Effector CD4-positive, alpha-beta T cell (primary cell): ENCODE measurements at places on chromosomes 7 and 10.

- no peak for DNase-seq
These were observed 338.9 kb upstream of the MBL2 start for GRCh38 chr10:53111529-53111928.

DNA sequence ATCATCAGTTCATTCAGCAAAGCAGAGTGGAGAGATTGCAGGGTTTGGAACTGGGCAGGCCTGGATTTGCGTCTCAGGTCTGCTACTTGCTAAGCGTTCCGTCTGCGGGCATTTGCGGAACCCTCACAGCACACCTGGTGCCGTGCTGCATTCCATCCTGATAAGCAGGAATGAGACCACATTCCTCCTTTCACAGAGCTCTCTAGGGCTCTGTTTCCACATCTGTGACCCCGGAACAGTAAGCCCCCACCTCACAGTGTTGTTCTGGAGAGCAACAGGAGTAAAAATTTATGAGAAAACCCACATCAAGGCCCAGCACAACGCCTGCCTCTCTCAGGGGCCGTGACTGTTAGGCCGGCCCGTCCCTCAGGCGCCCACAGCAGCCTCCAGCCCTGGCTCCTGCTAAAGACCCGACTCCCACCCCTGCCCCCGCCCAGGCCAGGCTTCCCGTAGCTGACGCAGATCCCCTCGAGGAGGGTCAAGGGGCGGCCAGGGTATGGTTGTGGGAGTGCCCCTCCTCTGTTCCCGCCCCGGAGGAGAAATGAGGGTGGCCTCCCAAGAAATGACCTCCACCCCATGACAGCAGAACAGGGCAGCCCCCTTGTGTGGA is 128.9 kb downstream of the RGS10 start:
- DNase-seq: no peak

DNA sequence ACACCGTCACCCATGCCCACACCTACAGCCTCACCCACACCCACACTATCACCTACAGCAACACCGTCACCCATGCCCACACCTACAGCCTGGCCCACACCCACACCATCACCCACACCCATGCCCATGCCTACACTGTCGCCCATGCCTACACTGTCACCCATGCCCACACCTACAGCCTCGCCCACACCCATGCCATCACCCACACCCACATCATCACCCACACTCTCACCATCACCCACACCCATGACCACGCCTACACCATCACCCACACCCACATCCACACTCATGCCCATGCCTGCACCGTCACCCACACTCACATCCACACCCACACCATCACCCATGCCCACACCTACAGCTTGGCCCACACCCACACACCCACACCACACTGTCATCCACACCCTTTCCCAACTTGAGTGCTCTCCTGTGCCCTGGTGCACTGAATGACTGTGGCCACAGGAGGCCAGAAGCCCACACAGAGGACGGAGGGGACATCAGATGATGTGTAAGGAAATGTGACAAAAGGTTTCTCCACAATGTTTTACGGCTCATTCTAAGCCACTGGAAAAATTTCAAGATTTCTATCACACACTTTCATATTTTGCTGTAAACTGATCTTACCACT is 153.3 kb downstream of the WDR37 start:
- DNase-seq: no peak

GRCh38 chr7:28205506-28205905 is 24.9 kb upstream of the JAZF1 start:
- DNase-seq: no peak

DNA sequence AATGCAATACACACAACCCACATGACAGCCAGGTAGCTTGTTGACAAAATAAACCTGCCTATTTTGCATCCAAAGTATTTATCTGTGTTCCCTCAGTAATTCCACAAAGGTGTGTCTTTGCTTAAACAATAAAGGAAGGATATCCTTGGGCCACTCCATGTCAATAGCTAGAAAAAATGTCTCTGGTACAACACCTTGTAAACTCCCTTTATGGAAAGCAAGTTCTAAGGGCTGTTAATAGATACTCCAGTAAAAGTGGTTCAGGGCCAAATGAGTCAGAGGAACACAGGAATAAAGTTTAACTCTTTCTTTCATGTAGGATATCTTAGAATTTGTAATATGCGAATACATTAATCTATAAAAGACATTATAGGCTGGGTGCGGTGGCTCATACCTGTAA is 96.9 kb upstream of the LRRTM3 start:
- no peak for DNase-seq

- no peak for DNase-seq
These were observed 2.7 kb downstream of the EPHA1 start for GRCh38 chr7:143406002-143406357.

- DNase-seq: no peak
These were observed 20.8 kb upstream of the PAX2 start for GRCh38 chr10:100724531-100725027.

DNA sequence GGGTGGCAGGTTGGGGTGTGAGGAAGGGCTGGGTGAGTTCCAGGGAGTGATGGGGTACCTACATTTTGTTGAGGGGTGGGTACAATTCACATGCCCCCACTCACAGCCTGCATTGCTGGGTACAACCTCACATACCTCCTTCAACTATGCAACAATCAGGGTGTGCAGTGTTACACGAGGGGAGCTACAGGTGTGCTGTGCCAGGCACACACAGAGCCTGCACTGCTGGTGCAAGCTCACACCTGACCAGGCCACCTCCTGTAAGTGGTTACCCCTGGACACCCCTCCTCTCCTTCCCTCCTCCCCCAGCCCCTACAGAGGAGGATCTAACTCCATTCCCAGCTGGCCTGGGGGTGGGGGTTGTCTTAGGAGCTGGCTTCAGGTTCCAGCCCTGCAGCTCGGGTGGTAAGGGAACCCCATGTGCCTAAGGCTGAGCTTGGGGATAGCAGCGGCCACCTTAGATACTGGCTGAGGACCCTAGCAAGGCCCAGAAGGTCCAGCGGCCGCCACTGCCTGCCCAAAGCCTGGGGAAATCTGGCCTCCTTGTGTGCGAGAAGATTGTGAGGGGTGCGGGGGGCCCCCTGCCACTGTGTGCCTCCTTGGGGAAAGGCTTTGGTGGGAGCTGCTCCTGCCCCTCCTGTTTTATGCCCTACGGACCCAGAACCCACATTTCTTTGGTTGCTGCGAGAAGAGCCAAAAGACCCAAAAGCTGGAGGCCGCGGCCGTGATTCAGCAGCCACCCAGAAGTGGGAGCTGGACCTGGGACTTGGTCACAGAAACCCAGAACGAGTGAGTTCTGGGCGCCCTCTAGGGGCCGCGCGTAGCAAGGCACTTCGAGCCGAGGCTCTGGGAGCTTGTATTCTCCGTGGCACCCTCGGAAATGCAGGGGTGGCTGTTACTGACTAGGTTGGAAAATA is 10.8 kb downstream of the TLX1 start:
- DNase-seq: peak; percentile 70

GRCh38 chr7:84154991-84155781 is 39.4 kb downstream of the SEMA3A start:
- no peak for DNase-seq

DNA sequence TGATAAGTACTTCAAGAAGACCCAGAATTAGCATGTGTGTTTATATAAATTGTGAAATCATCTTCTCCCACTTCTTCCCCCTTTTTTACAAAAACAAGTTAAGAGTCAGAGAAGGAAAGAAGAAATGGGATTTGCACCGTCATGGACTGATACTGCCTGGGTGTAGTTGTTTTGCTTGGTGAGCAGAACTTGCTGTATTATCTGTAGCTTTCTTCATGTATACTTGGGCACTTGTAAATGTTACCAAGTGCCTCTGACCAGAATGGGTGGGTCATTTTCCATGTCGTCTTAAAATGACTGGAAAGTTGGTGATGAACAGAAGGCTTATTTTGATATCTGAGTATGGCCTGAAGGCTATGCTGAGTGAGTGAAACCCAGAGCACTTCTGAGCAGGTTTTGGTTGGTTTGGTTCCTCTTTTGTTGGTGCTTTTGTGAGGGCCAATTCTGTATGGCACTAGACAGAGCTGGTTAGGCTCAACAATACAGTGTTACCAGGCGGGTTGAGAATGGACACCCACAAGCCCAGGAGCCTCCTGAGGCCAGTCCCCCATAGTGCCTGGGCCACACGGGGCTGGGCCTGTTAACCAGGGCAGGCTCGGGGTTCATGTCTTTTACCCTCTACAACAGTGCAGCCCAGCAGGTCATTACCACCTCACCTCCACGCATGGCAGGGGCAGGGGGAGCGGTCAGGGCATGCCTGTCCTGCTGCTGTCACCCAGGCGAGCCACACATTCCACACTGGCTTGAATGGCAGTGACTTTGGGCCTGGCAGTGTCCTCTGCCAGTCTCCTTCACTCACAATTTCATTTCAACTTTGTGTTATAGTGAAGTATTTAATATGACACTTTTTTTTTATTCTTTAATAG is 115.1 kb downstream of the CCNY start:
- no peak for DNase-seq

DNA sequence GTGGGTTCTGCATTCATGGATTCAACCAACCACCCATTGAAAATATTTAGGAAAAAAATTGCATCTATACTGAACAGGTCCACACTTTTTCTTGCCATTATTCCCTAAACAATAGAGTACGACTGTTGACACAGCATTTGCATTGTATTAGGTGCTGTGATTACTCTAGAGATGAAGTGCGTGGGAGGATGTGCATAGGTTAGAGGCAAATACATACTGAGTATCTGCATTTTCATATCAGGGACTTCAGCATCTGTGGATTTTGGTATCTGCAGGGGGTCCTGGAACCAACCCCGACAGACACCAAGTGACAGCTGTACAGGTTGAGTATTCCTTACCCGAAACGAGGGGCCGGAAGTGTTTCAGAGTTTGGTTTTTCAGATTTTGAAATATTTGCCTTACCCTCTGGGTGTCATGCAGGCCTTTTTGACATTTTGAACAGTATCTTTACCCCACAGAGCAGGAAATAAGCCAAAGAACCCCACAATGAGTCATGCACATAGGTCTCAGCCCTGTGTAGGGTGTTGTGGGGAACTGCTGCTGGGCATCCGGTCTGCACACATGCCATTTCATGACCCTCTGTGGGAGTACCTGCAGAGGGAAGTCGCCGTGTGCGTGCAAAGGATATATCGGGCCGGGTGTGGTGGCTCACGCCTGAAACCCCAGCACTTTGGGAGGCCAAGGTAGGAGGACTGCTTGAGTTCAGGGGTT is 14.5 kb downstream of the NUDT5 start:
- peak; percentile 52 for DNase-seq

DNA sequence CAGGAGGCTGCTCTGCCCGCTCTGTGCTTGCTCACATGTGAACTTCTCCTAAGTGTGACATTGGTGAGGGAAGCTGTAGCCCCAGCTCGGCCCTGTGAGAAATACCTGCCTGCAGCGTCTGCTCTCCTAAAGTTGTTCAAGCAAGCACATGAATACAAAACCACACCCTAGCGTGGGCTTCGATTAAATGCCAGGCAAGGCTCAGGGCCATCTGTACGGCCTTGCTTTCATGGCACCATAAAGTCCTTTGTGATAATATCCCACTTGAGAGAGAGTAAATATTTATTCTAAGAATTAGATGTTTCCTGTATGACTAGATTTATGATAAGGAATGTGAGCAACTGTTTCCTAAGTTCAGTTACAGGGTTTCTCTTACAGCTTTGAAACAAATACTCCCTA is 262.8 kb upstream of the KLF14 start:
- no peak for DNase-seq

DNA sequence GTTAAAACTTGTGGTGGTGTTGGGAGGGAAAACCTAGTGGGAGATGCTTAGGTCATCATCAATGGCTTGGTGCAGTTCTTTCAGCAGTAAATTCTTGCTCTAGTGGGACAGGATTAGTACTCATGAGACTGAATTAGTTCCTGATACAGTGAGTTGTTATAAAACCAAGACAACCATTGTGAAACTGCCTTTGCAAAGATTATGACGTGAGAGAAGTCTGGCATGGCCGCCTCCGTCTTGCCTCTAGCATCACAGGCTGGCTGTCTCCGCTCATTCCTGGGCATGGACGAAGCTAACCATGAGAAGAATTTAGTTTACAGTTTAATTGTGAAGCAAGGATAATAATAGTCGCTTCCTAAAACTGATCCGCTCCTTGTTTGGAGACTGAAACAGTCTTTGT is 186.4 kb downstream of the KIF20B start:
- no peak for DNase-seq

GRCh38 chr7:63008366-63008765 is 990.3 kb upstream of the ZNF722 start:
- no peak for DNase-seq

- DNase-seq: no peak
These were observed 115.9 kb upstream of the ADAM12 start for GRCh38 chr10:126504063-126504760.

- no peak for DNase-seq
These were observed 11.5 kb upstream of the AASS start for GRCh38 chr7:122155566-122155965.

- DNase-seq: no peak
These were observed 51.4 kb upstream of the ZNF716 start for GRCh38 chr7:57398548-57398947.

DNA sequence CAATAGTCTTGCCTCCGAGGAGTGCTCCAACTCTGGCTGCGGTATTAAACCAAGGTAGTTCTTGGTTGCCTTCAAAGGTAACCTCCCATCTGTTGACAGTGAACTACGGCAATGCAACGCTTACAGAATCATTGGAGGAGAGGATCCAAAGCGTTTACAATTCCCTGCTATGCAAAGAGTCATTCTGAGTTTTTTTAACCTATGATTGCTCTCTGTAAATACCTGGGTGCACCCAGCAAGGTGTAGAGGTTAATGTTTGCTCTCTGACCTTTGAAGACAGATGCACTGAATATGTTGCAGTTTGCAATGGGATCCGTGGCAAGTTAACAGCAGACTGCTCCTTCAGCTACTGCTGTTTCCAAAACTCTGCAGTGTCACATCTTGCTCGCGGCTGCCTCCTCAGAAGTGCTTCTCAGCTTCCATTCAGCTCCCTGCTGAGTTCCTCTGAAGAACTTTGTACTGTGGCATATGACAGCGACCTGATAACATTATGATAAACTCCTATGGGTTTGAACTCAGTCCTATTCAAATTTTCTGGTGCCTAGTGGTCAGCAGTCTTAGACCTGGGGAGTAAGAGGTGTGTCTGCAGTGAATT is 29.0 kb downstream of the KIAA1217 start:
- DNase-seq: no peak

- DNase-seq: no peak
These were observed 165.7 kb downstream of the HECW1 start for GRCh38 chr7:43278088-43278644.

DNA sequence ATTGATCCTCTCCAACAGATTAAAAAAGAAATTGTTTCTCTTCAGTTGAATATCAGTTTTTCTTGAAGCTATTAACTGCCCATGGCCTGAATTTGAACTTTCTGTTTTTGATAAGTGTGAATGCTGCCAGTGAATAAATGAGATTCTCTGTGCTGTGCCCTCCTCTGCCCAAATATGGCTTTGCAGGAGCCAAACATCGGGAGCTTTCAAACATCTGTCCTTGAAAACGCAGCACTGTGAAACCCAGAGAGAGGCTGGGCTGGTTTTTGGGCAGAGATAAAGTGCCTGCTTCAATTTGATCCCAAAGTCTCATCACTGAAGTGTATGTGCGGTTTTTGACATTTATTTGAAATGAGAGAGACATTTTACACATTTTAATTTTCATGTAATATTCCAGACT is 268.3 kb upstream of the SHH start:
- DNase-seq: no peak
